ENCODE measurements at places on chromosomes 1 and 21.

- no peaks in the 10 kb centered on the region for H3K36me3 ChIP-seq
- H3K4me3 ChIP-seq: no peak overlapping the region
- DNase-seq: no peak
- no peaks in the 10 kb centered on the region for H3K4me1 ChIP-seq
- H3K27me3 ChIP-seq: peaks cover 2% of the 10 kb centered on the region
These were observed 209.4 kb upstream of the SNX7 start for GRCh38 chr1:98452162-98452561.

DNA sequence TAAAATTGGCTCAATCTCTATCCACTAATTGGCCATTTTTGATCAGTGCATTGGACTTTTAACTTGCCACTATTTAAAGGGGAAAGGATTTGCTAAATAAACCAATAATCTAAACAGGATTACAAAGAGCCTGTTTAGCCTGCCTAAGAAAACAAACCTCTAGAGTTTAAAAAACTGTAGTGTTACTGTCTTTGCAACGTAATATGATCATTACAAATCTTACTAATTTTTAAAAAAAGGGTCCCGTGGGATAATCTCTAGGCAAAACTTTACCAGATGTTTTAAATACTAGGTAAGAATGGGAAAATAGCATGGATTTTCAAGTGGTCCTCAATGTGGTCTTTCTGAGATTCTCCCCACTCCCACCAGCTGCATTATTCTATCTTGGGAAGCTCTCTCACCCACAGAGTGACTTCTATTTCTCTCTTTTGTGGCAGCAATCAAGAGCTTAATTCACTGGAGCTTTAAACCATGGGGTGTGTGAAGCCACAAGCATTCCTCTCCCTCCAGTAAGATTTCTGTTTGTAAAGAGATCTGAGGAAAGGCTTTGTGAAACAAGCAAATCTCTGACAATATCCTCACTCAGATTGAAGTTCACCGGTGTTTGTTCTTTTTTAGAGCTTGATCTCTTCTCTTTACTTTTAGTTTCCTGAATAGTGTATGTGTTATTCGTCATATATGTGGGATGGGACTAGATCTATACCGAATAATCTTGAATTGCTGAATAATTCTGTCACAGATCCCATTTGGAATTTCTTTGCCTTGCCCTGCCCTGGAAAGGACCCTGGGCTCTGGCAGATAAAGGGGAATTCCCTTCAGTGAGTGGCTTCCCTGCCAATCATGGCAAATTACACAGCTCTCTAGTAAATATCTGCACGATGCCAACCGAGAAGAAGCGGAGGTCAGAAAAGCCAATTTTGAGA, 132.2 kb downstream of the TLR5 start:
- no peak overlapping the region for H3K27ac ChIP-seq
- no peak for DNase-seq

DNA sequence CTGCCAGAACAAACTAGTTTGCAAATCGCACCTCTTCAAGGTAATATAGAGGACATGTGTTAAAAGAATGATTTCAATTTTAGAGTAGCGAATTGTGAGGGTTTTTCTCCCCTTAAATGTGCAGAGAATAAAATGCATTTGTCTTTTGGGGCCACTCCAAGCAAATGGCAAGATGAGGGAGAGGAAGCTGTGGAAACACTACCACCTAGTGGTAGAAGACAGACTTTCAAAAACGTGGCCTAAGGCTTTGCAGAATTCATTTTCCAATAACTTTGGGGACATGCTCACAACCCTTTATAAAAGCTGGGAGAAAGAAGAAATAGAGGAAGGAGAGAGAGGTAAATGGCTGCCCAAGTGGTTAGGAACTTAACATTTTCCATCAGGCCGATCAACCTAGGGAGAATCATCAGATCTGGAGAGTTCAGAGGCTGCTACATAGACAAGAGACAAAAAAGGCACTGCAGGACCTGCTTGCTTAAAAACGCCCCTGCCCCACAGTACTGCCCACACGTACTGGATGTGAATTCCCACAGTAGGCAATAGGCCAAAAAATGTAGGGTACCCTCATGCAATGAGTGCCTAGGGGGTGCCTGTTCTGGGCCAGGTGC, 15.7 kb upstream of the RCAN1 start:
- no peak overlapping the region for H3K27ac ChIP-seq
- H3K36me3 ChIP-seq: no peaks in the 10 kb centered on the region
- H3K4me1 ChIP-seq: no peaks in the 10 kb centered on the region
- H3K27me3 ChIP-seq: peaks cover 11% of the 10 kb centered on the region
- H3K4me3 ChIP-seq: no peak overlapping the region

DNA sequence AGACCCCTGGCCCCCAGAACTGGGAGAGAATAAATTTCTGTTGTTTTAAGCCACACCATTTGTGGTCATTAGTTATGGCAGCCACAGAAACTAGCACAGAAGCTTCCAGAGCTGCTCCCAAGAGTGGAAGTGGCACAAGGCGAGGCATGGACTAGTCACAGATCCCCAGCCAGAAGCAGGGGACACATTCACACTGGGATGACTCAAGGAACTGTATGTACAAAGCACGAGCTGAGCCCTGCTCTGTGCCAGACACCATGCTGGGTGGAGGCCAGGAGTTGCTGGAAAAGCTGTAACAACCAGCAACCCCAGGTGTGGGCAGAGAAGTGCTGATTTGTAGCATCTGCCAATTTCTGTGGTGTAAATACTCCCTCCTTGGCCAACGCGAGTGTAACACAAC, 55.6 kb downstream of the TCP10L start:
- DNase-seq: no peak
- no peak overlapping the region for H3K4me3 ChIP-seq
- H3K27ac ChIP-seq: no peak overlapping the region
- no peaks in the 10 kb centered on the region for H3K27me3 ChIP-seq

DNA sequence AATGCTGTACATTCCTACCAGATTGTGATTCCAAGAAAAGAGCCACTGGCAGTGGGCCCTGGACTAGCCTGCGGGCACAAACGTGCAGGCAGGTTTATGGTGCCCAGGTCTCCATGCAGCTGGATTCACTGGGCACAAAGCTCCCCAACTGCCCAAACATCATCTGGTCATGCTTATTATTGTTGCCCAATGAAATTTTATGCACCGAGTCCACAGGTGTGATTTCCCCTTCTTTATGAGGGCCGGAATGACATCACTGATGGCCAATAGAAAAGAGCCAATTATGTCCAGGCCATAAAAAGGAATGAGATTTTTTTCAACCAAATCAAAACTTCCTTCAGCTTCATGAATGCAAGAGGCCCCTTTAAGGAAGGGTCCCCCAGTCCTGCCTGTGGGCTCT, 66.2 kb downstream of the ERI3 start:
- H3K27ac ChIP-seq: no peak overlapping the region
- H3K4me3 ChIP-seq: no peak overlapping the region
- peaks cover 9% of the 10 kb centered on the region for H3K36me3 ChIP-seq
- DNase-seq: no peak

DNA sequence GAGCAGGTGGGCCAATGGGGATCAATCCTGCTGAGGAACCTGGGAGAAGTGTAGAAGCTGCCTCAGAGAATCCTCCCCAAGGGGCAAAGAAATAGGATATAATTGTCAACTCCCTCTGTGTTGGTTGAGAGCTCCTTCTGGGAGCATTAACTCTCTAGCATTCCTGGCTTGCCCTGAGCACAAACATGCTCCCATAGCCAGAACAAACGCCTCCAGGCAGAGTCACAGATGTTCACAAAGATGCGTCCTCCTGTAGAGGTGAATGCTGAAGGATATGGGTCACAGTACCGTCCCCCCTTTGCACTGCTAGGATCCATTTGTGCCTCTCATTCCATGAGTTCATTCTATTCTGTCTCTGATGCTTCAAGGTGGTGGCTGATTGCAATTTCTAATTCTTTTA, 9.6 kb upstream of the BCAN start:
- no peak overlapping the region for H3K4me3 ChIP-seq
- H3K36me3 ChIP-seq: no peaks in the 10 kb centered on the region
- H3K27me3 ChIP-seq: peaks cover 67% of the 10 kb centered on the region
- no peak for DNase-seq

GRCh38 chr21:30044447-30045064, 104.8 kb upstream of the GRIK1 start:
- no peak overlapping the region for H3K27ac ChIP-seq
- H3K4me3 ChIP-seq: no peak overlapping the region
- no peaks in the 10 kb centered on the region for H3K36me3 ChIP-seq
- DNase-seq: peak; percentile 11
